ENCODE measurements at places on chromosomes 7 and 10. TPM values are rescaled to one million over a fixed set of nuclear protein-coding genes. Genes with fewer than 3 reads are reported as not detected.

The MSS51 gene
- total RNA-seq: 3.2 TPM

The ADCY1 gene
- total RNA-seq: 3.1 TPM

DNA sequence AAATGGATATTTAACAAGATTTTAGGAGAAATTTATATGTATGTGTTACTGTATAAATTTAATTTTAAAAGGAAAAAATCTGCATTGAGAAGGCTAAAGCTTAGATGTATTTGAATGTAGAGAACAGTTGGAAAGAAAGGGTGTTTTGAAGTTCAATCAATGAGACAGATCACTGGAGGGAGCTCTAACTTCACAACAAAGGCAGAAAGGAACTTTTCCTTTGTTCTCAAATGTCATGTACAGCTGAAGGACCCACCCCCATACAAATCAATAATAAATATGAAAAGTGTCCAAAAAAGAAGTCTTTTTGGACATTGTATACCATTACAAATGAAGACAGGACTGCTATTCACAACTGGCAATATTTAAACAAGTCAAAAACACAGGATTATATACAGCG lies 403.4 kb downstream of the DNAJB9 start:
- no peaks in the 10 kb centered on the region for H3K4me1 ChIP-seq

DNA sequence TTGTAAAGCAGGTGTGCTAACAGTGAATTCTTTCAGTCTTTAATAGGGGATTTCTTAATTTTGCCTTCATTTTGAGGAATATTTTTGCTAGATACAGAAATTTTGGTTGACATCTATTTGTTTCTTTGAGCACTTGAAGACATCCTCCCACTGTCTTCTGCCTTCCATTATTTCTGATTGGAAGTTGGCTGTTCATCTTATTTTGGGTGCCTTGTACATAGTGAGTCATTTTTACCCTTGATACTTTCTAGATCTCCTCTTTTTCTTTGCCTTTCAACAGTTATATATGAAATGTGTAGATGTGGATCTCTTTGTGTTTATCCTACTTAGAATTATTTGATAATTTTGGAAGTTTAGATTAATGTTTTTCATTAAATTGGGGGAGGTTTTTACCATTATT lies 631.0 kb downstream of the AUTS2 start:
- DNase-seq: no peak
- H3K27me3 ChIP-seq: no peaks in the 10 kb centered on the region
- H3K4me1 ChIP-seq: no peaks in the 10 kb centered on the region
- H3K27ac ChIP-seq: no peak overlapping the region

DNA sequence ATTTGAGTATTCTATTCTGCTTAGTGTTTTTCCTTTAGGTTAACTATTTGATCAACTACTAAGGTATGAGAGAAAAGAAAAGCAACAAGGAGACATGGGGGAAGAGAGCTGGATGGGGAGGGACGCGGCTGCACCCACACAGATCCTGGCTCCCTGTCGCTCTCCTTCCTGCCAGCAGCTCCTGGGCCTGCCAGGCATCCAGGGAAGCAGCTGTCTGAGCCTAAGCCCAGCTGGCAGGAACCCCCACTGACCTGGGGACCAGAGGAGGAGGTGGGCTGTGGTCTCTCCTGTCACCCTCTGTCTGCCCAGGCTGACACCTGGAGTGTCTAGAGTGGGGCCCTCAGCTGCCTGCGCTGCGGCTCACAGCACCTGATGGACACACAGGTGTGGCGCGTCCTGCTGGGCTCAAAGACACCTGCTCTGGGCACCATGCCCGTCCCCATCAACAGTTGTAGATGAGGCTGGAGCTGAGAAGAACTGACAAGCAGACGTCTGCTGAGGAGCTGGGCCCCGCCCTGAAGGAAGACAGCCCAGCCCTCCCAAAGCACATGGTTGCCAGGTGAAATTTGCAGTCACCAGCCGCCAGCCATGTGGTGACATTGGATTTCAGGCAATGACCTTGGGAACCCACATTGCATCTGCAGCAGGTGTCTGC lies 207.9 kb downstream of the PLXNA4 start:
- no peak overlapping the region for H3K4me3 ChIP-seq
- H3K36me3 ChIP-seq: no peaks in the 10 kb centered on the region
- DNase-seq: no peak

DNA sequence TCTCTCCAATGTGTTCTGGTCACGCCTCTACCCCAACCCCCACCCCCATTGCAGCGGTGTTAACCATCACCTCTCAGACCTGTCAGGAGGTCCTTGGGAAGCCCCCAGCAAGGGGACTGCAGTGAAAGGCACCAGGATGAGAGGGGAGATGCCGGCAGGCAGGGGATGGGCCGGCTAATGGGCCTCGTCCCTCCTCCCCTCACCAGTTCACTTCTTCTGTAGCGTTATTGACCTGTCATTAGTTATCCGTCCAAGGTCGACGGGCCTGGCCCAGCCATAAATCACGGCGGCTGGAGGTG lies 18.8 kb downstream of the POLL start:
- H3K4me1 ChIP-seq: peaks cover 11% of the 10 kb centered on the region
- DNase-seq: no peak
- peak overlapping the region; percentile 82 for H3K4me3 ChIP-seq
- no peaks in the 10 kb centered on the region for H3K27me3 ChIP-seq
- no peak overlapping the region for H3K27ac ChIP-seq

Data from PC-3 (cell line).